CD4-positive, alpha-beta T cell treated with Interleukin-6 at 100 ng/mL for 8 hours (primary cell): ENCODE measurements at places on chromosomes 5 and 9.
A peak's percentile ranks its signal among the peaks of the same experiment; 100 is the strongest.

DNA sequence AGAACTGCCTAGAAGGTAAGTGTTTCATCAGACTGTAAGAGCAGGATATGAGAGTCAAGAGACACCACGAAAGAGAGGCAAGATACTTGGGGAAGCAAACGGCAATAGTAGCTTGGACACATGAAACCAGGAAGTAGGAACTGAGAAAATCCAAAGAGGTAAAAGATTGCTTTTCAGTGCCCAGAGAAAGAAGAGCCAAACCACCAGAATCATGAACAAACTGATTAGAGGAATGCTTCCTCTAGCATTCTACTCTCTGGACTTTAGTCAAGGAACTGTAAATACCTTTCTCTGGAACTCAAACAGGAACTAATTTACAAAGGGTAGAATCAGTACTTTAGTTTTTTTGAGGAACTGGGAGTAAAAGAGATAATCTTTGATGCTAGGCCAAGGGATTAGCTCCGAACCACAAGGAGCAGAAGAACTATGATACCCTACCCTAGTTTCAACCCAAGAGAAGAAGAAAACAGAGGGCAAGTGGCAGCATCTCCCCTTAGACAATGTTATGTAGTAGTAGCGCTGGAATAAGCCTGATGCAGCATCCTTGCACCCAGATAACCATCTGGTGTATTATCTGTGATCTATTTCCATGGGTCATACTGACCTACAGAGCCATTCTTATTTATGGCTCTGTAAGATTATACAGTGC lies 41.3 kb downstream of the EFCAB9 start:
- no peak for DNase-seq

- DNase-seq = no peak
These were observed 19.4 kb upstream of the UNC5A start for GRCh38 chr5:176790941-176791340.

- DNase-seq = no peak
These were observed 1.4 kb downstream of the ANKRA2 start for GRCh38 chr5:73564018-73564417.

DNA sequence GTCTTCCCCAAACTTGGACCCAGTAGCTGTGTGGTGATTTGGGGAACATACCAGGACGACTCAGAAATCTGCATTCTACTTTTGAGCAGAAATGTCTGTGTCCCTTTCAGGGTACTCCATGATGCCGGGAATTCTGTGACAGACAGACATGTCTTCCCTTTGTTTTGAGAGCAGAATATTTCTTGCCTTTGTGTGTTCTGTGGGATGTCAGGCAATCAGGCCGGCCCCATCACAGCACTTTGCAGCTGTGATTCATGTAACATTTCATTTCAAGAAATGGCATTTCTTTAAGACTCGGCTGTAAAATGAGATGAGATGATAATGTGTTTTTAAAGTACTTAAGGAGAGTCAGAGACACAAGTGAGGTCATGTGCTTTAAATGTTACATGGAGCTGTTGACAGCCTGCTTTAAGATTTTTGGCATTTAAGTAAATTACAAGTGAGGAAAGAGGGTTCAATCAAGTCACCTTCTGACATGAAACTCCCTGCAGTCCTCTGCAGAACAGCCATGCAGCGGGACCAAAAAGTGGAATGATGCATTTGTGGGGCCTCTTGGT lies 98.7 kb downstream of the SLC28A3 start:
- no peak for DNase-seq

DNA sequence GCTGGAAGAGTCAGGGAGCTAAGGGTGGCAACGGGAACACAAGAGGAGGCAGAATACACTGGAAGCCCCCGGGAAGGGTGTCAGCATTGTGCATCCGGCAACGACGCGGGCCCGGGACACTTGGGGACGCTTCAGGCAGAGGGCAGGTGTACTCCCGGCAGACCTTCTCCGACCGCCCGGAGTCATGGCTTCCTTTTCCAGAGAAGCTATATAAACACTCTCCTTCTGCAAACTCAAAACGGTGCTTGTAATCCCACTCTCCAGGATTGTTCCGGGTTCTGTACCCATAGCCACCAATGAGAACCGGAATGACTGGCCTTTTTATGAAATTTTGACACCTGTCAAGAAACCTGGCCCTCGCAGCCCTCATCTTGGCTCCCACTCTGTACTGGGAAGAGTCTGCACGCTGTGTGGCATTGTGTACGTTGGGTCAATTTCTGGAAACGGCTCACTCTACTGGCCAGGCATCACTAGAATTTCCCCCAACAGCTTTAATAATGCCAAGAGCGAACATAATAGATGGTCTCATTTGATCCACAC lies 462 bp upstream of the MCC start:
- no peak for DNase-seq

DNA sequence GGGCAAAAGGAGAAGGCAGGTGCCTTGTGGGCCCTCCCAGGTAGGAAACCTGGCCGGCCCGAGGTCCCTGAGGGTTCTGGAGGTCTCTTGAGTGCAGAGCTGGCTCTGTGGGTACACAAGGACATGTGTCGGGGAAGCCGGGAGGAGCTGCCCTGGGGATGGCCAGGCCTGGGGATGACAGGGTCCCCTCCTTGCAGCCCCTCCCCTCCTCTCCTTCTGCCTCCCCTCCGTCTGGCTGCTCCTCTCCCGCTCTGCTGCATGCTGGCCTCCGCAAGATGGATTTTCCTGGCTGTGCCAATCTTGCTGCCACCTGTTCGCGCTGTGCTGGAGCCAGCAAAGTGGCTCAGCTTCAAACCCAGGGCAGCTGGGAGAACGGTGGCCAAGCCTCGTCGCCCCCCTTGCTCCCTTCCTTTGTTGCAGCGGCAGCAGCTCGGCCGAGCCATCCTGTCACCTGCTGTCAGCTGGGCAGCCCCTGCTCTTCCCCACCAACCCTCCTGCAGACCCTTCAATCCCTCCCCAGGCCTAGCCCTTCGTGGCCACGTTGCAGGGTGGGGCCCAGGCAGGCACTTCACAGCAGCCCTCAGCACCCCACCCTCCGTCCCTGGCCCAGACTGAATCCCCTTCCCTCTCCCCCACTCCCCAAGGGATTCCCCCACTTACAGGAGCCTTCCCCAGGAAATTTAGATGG lies 17.6 kb upstream of the UNC5A start:
- no peak for DNase-seq

DNA sequence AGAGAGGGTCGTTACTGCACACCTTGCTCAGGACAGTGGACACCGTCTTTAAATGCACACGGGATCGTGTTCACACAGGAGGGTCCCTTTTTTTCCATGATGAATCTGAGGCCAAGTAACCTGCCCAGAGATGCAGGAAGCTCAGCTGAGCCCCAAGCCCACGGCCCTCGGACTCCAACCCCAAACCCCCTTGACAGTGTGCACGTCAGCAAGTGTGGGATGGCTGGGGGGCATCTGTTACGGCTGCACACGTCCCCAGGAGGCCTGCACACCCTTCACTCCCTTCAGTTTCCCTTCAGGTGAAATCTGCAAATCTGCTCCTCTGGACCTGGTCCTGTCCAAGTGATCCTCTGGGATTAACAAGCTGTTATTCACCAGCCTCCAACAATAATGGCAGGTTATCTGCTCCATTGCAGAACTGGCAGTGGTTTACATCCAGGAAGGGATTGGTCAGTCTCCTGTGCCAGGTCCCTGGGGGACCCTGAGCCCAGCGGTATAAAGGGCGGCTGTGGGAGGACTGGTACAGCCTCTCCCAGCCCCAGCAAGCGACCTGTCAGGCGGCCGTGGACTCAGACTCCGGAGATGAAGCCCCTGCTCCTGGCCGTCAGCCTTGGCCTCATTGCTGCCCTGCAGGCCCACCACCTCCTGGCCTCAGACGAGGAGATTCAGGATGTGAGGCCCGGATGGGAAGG lies at the start of gene LCN1:
Gene LCN1, plus strand, starts transcription at position 525 of the 692 bp plus-strand sequence. Its CDS starts 58 bp downstream, at position 583.
- no peak for DNase-seq

GRCh38 chr9:137028263-137029057 lies 423 bp upstream of the ABCA2 start:
- peak; percentile 61 for DNase-seq

GRCh38 chr5:72107901-72108201 lies 576 bp downstream of the MAP1B start:
- no peak for DNase-seq

DNA sequence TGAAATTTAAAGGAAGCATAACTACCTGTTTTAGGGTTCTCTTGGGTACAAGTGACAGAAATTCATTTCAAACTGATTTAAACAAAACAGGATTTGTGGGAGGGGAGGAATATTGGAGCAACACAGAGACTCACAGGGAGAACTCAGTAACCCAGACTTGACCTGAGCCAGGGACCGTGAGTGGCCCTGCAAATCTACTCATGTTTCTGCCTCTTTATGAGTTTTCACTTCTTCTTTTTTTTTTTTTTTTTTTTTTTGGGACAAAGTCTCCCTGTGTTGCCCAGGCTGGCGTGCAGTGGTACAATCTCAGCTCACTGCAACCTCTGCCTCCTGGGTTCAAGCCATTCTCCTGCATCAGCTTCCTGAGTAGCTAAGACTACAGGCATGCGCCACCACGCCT lies 405.6 kb upstream of the ZNF608 start:
- DNase-seq = no peak

DNA sequence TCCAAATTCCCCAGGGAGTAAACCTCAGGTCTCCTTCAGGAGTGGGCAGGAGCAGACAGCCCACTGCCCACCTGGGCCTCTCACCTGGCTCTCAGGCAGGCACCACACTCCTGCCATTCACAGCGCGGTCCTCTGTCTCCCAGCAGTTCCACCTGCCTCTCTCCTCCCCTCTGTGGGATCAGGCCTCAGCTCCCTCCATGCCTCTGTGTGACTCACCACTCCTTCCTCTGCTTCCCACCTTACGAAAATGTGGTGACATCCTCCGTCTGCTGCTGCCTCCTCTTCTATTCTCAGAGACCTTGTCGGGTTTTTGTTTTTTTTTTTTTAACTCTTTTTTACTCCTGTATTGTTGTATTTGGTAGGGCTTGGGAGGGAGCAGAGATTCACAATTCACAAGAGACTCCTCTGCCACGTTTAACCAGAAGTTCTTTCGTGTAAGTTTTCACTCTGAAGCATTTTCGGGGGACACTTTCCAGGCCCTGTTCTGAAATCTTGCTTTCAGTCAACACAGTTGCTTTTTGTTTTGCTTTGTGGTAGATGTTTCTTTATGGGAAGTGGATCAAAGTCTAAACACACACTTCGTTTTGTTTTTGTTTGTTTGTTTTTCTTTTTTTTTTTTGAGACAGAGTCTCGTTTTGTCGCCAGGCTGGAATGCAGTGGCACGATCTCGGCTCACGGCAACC lies 21.1 kb upstream of the CDKN2AIPNL start:
- DNase-seq = no peak

GRCh38 chr5:35061211-35061770 lies 13.5 kb upstream of the AGXT2 start:
- DNase-seq = no peak

DNA sequence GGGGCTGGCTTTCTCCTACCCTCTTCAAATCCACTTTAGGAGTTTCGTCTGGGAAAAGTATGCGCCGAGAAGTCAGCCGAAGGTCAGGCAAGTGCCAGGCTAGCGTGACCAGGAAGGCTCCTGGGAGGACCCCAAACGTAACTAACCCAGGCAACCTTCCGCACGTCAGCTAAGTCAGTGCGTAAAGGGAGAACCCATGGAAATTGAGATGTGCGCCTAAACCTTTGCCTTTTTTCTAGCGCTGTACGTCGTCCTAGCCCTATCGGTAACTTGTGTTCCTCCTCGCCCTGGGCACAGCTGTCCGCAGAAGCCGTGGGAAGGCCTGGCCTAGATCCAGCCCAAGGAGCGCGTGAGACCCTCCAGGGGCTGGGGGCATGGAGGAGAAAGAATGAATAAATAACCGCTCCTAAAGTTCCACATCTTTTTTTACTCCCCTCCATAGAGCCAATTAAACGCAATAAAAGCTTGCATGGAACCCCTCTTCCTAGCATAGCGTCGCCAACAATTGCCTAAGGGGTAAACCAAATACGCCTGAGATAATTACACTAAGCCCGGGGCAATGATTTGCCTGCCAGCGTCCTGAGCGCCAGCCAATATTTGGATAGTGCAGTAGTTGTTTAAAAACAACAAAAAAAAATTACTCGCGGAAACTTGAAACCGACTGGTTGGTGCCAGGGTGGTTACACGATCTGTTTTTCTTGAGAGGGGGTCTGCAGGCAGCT lies 4.0 kb upstream of the FOXB2 start:
- no peak for DNase-seq

DNA sequence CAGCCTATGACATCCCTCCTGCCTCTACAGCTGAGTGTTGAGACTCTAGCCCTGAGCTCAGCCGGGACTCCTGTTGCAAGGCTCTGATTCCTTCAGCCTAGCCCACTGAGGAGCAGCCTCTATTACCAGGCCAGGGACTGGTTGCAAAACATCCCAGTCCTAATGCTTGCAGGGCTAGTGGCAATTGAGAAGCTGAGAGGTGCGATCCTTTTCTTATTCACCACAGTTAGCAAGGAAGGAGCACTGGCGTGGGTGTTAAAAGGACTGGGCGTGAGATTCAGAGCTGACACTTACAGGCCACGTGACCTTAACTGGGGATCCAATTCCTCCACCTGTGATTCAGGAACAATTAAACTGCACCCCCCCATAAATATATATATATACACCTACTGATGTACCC lies 58.8 kb downstream of the GARNL3 start:
- DNase-seq = no peak

- DNase-seq = no peak
These were observed 141.8 kb downstream of the C9orf50 start for GRCh38 chr9:129478961-129479630.

GRCh38 chr9:117205806-117206205 lies 209.1 kb downstream of the ASTN2 start:
- no peak for DNase-seq

DNA sequence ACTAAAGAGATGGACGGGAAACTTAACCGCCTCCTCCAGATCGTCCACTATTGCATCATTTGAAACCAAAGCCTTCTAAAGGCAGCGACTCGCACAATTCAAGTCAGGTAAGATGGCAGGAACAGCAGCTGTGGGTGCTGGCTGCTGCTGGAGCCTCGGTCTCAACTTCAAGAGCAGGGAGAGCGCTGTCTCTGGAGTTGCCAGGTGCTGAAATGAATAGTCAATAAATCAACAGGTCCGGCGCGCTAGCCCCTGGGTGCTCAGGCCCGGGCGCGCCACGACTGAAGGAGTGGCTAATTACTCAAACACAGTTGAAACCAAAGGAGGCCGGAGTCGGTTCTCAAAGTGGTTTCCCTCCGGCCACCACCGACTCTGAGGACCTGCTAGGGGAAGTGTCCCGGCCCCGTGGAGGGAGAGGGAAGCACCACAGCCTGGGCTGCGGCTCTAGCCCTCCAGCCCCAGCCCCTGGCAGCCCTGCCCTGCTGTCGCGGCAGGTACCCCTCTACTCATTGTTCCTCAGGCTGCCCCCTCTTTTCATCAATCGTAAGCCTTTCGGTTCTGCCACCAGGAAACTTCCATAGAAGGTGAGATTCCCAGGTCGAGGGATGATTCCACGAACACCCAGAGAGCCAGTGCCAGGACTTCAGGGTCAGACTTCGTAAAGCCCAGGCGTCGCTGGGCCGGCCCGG lies 804 bp downstream of the TTC39B start:
- DNase-seq = peak; percentile 46

DNA sequence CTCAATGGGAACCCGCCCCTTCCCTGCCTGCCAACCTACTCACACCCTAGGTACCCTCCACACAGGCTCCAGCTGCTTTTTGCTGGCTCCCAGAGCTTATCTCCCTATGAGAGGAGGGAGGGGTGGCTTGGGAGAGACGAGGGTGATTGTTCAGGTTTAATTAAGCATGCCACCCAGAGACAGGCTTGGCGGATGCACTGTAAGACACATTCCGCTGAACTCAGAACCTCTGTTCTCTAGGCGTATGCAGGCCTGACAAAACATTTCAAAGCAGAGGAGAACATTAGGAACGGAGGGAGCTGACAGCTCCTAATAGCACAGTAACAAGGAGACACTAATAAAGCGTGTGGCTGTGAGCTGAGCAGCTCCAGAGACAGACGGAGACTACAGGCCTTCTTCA lies 80.1 kb downstream of the TRIM32 start:
- DNase-seq = no peak
